Hematopoietic multipotent progenitor cell treated with erythropoietin and hydrocortisone succinate and interleukin-3 and kit ligand, for 4 days (in vitro differentiated cells): ENCODE measurements at places on chromosomes 5 and 9.

- peak; percentile 7 for DNase-seq
Measured at GRCh38 chr9:105957830-105958229, 263.5 kb downstream of the TMEM38B start.

DNA sequence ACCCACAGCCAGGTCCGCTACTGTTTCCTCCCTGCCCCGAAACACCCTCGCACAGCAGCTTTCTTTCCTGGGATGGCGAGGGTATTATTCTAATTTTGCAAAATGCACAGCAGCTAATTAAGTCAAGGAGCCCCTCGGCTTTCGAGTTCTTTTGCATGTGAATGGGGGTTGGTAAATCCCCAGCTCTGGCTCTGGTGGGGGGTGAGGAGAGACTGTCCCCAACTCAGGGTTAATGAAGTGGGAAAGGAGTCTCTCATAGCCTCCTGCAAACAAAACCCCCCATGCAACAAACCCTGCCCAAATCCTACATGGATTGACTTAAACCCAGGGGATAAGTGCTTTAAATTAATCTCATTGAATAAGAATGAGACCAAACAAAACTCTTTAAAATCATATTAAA, 8.8 kb downstream of the BARHL1 start:
- DNase-seq: no peak

GRCh38 chr5:83011985-83012384, 65.2 kb downstream of the TMEM167A start:
- DNase-seq: no peak

GRCh38 chr9:120710110-120710981, 3.9 kb downstream of the MEGF9 start:
- DNase-seq: peak; percentile 91

GRCh38 chr9:4423207-4423610, 67.1 kb upstream of the SLC1A1 start:
- no peak for DNase-seq

GRCh38 chr5:24630918-24631317, 13.9 kb downstream of the CDH10 start:
- DNase-seq: no peak

- no peak for DNase-seq
Measured at GRCh38 chr9:2060424-2060823, 45.3 kb downstream of the SMARCA2 start.

DNA sequence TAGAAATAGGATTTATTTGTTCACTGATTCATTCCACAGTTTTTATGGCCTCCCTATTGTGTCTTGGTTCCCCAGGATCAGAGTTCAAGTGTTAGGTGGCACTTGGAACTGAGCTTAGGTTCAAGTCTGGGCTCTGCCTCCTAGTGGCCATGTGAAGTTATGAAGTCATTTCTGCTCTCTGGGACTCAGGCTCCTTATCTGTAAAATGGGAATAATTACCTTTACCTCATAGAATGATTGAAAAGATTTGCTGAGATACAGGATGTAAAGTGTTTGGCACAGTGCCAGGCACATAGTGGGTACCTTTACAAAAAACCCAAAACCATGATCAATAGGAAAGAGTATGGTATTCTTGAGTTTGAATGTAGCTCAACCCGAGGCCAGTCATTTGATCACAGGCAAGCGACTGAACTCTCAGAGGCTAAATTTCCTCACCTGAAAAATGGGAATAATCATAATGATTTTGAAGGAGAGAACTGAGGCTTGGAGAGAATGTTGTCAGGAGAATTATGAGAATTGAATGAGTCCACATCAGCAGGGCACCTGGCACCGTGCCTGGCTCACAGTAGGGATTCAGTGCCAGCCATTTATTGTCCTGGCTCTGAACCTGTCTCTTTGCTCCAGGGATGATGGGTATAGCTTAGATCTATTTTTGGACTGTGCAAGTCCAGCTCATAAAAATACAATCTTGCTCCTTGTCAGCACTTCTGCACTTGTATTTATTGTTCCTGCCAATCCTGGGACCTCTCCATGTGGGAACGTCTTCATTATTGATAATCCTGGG, 10.8 kb downstream of the NSG2 start:
- DNase-seq: peak; percentile 5

GRCh38 chr9:61667559-61668121, 477.8 kb downstream of the SPATA31A7 start:
- DNase-seq: no peak

DNA sequence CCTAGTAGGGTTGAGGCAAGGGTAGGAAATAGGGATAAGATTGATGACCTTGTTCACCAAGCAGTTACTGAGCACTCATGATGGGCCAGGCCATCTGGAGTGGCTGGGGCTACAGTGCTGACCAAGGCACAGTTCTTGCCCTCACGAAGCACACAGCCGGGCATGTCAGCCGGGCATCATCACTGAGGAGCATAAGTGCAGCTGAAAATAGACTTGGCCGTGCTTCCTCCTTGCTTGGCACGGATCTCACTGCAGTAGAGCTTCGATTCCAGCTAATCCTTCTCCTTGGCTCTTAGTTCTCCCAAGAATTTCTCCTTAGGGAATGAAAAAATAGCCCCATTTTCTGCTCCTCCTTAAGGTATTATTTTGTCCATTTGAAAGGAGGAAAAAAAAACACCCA, 116.6 kb downstream of the NMUR2 start:
- no peak for DNase-seq

- DNase-seq: no peak
Measured at GRCh38 chr5:124825250-124825982, 79.0 kb upstream of the ZNF608 start.

DNA sequence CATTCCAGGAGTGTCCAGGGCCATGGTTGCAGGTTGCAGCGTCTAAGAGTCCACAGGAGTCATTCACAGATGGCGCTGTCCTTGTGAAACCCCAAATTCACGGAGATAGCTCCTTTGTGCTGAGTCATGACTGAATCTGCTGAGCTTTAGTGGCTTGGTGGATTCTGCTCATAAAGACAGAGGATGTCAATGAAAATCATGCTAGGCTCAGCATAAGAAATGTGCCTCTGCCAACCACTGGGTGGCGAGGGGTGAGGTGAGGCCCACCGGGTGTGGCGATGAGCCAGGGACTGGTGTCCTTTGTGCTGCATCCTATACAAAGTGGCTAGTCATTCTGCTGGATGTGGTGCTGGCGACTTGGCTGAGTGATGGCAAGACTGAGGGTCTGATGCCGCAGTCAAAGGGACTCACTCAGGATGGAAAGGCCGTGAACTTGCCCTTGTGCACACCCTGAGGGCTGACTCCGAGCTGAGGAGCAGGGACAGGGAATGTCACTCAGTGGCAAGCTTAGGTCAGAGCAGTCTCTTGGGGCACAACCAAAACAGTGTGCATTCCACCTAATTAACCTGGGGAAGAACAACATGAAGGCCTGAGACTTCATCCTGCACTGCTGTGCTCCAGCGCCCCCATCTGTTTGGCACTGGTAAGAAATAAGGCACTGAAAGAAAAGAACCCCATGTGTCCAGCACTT, 71.5 kb downstream of the DAP start:
- peak; percentile 81 for DNase-seq

- DNase-seq: peak; percentile 43
Measured at GRCh38 chr9:77847059-77847499, 184.5 kb downstream of the GNAQ start.

DNA sequence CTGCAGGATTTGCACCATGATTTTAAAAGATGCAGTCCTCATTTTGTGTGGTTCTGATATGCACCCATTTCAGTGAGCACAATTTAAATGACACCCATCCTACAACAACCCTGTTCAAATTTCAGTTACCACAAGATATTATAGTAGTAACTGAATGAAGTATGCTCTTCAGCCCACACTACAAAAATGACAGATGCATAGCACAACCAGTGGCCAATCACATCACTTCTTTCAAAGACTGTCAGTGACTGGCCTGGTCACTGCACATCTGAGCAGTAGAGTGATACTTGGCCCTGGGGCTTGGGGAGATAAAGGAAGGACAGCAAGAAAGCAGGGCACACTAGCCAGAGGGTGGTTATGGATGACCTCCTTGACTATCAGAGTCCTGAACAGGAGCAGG, 19.8 kb upstream of the IFNK start:
- no peak for DNase-seq

- DNase-seq: no peak
Measured at GRCh38 chr9:121876658-121877271, 216.3 kb downstream of the TTLL11 start.

- DNase-seq: no peak
Measured at GRCh38 chr9:133945977-133946753, 46.0 kb downstream of the VAV2 start.

GRCh38 chr5:18113721-18114120, 479.5 kb downstream of the TAF11L14 start:
- DNase-seq: peak; percentile 54

GRCh38 chr5:173053041-173053440, 3.1 kb upstream of the CREBRF start:
- DNase-seq: no peak

DNA sequence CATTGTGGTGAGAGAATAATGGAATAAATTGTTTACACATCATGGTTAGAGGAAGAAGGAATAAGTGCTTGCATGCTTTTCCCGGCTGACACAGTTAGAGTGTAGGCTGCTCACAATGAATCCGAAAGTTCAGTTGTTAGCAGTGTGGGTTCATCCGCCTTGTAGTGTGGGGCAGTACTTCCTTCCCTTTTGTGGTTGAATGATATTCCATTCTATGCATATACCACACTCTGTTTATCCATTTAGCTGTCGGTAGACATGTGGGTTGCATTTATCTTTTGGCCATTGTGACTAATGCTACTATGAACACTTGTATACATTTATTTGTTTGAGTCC, 84.0 kb downstream of the COL5A1 start:
- peak; percentile 76 for DNase-seq

DNA sequence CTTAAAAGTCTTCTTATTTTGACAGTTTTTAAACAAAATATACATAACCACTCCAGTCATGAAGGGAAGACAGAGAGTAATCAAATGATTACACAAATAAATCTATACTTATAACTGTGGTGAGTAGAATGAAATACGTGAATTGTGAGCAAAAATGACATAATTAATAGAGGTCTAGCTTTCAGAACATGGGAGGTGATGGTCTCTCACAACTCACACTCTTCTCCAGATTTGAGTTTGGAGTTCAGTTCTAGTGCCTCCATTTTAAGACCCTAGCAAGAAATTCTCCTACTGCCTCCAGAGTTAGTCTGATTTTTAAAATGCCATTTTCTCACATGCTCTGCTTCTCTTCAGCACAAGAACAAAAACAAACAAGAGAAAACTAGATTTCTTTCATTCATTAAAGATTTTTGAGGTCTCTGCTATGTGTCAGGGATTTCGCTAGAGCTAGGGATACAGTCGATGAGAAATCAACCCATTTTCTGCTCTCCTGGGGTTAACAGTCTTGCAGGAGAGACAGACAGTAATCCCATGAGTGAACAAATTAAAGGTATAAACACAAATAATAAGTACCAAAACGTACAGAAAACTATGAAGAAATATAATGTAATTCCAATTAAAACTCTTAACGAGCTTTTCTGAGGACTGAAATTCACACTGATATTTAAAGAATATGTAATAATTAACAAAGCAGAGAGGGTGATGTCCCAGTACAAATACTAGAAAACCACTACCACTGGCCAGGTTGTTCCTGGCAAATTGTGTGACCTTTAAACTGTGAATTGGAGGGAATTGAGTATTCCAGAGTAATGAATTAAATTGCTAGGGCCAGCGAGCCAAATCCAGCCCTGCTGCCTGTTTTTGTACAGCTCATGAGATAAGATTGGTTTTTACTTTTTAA, 27.1 kb upstream of the HTR4 start:
- DNase-seq: no peak

GRCh38 chr5:114435885-114436299, 74.0 kb downstream of the KCNN2 start:
- DNase-seq: no peak

DNA sequence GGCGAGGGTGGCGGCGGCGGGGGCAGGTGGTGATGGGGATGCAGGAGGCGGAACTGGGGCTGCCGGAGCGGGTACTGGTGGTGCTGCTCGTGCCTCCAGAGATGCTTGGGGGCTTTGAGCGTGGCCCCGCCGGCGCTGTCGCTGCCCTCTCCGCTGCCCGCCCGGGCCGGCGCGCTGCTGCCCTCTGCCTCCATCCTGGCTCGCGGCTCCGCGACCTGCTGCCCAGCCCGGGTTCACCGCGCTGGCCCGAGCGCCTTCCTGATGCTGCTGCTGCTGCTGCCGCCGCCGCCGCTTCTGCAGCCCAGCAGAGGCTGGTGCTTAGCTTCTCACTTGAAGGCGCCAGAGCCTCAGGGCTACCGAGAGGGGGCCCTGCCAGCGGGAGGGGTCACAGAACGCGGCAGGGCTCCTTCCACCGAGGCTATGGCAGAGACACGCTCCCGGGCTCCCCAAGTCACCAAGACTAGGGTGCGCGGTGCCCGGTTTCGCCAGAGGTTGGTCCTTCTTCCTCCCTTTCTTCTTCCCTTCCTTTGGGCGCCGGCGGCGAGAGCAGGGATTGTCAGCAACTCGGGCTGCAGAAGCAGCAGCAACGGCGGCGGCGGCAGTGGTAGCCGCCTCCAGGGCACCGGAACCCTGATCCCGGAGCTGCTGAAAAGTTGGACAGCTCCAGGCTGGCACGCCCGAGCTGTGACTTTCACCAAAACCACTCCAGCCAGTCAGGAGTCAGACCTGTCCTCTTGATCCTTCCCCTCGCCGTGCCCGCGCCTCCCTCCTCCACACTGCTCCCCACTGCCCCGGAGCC, at the start of gene PDE4D:
Gene PDE4D, minus strand, starts transcription at position 298 of the 799 bp plus-strand sequence.
- peak; percentile 78 for DNase-seq

GRCh38 chr5:43638107-43638506, 35.1 kb downstream of the NNT start:
- no peak for DNase-seq

GRCh38 chr9:69444791-69445190, 119.8 kb downstream of the ENTREP1 start:
- DNase-seq: no peak

GRCh38 chr5:151251621-151252020, 1.4 kb upstream of the GM2A start:
- no peak for DNase-seq

DNA sequence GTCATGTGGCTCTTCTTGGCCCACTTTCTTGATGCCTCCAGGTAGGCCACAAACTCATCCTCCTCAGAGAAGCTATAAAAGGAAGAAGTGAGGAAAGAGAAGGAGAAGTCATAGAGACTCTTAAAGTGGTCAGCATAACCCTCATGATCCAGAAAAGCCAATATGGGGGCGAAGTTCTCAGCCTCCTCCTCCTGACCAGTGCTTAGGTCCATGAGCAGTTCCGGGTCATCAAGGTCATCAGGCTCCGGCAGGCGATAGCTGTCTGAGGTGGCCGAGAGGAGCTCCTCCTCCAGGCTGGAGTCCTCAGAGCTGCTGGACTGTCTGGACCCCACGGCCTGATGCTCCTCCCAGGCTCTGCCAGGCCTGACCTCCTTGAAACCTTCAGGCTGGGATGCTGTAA, 34.7 kb downstream of the SH3TC2 start:
- no peak for DNase-seq

GRCh38 chr5:14439087-14439871, 142.3 kb upstream of the OTULINL start:
- DNase-seq: no peak

GRCh38 chr5:84063041-84063440, 321.6 kb downstream of the EDIL3 start:
- peak; percentile 11 for DNase-seq

GRCh38 chr9:136059851-136060670, 35.0 kb downstream of the NACC2 start:
- DNase-seq: peak; percentile 29
